ENCODE measurements at places on chromosomes 4 and X.
A peak's percentile ranks its signal among the peaks of the same experiment; 100 is the strongest.

DNA sequence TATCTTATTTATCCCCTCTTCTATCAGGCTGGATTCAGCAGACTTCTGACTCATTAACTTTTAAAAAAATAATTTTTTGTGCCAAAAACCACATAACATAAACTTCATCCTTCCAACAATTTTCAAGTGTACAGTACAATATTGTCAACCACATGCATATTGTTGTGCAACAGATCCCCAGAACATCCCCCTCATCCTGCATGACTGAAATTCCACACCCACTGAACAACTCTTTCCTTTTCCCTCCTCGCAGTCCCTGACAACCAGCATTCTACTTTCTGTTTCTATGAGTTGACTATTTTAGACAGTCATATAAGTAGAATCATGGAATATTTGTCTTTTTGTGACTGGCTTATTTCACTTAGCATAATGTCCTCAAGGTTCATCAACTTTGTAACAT is 2.2 kb upstream of the MID2 start:
- DNase-seq = peak; percentile 3

GRCh38 chr4:122584519-122584918 is 36.3 kb downstream of the IL21 start:
- DNase-seq = peak; percentile 25

- no peak for DNase-seq
These were observed 37.7 kb downstream of the NAA11 start for GRCh38 chr4:79288185-79288584.

GRCh38 chrX:50099331-50099730 is 101.5 kb downstream of the AKAP4 start:
- no peak for DNase-seq

- DNase-seq = no peak
These were observed 4.8 kb upstream of the TMPRSS11B start for GRCh38 chr4:68250151-68250930.

- DNase-seq = no peak
These were observed 43.7 kb upstream of the GBA3 start for GRCh38 chr4:22648996-22649395.

- DNase-seq = no peak
These were observed 288.4 kb downstream of the CRLF2 start for GRCh38 chrX:924017-924416.

DNA sequence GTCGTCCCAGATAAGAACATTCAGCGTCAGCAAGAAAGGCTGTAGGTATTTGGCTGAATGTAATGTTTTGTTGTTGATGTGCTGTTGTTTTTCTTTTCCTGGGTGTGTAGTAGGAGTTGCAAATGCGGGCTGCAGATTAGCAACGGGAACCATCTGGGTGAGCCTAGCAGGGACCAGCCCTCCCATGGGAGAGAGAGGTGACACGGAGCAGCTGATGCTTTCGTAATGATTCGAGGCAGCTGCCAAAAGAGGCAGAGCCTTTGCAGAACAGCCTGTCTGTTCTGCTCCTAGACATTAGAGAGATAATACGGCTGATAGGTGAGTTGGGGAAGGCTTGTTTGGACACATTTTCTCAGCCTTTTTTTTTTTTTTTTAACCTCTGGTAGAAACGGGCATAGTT is 25.3 kb downstream of the ARSF start:
- DNase-seq = no peak

GRCh38 chr4:100797791-100798190 is 280.0 kb upstream of the EMCN start:
- DNase-seq = no peak

- DNase-seq = no peak
These were observed 38.0 kb downstream of the PCGF3 start for GRCh38 chr4:743463-744211.

DNA sequence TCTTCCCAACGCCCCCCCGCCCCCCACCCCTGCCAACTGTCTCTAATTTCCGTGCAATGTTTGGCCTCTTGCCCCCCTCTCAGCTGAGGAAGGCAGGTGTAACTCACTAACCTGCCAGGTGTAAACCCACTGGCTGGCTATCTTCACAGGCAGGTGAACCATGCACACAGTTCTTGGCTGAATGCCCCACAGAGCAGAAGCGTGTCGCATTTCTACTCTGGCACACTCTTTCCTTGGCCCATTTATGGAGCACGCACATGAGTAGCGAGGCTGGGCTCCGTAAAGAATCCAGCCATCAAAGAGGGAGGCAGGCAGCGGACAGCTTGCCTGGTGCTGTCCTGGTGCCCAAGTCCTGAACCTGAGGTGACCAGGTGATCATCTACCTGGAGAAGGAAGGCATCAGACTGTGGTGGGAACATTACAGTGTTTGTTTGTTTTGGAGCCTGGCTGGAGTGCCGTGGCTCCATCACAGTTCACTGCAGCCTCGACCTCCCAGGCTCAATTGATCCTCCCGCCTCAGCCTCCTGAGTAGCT is 39.2 kb upstream of the CRMP1 start:
- DNase-seq = no peak

DNA sequence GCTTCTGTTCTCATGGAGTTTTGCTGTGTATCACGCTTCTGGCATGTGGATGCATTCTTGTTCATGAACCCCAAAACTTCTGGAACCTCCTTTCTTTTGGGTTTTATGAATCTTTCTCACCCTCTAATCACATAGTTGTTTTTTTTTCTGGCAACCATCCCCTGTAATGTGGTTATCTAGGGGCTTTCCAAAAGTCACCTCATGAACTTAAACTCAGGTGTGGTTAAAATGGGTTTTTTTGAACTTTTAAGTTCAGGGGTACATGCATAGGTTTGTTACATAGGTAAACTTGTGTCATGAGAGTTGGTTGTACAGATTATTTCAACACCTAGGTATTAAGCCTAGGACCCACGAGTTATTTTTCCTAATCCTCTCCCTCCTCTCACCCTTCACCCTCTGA is 1099.4 kb upstream of the SLIT2 start:
- DNase-seq = no peak

GRCh38 chr4:143232277-143232676 is 47.6 kb downstream of the USP38 start:
- no peak for DNase-seq

GRCh38 chr4:150784305-150784704 is 202.4 kb downstream of the MAB21L2 start:
- DNase-seq = no peak

- DNase-seq = no peak
These were observed 6.4 kb upstream of the MTNR1A start for GRCh38 chr4:186561748-186562147.

- DNase-seq = no peak
These were observed 189.5 kb downstream of the APBB2 start for GRCh38 chr4:41024556-41025491.

- no peak for DNase-seq
These were observed 79.5 kb upstream of the IRF2 start for GRCh38 chr4:184553891-184554290.

GRCh38 chrX:112457788-112458187 is 221.9 kb downstream of the LHFPL1 start:
- DNase-seq = no peak

DNA sequence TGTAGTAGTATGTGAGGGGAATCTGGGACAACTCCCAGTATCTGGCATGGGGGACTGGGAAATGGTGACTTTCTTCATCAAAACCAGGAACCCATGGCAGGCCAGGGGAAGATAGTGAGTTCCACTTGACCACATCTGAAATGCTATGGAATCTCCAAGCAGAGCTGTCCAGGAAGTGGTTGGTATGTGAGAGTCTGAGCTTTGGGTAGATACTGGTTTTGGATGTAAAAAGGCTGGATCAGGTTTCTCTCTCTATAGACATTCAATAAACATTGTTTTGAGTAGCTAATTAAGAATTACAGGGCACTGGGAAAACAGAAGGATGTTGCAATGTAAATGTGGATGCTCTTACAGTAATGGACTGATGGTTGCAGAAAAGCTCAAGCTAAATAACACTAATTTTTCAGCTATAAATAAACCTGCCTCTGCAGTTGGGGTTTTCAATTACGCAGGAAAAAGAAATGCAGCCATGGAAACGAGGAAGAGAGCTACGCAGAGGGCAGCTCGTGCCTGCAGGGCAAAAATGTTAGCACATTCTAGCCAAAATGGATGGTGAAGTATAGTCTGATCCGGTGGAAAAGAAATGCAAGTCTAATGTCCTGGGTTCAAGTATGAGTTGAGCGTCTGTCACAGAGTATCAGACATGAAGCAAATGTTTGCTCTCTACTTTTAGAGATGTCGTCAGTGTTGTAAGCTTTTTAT is 13.4 kb upstream of the CHRNA9 start:
- no peak for DNase-seq

GRCh38 chr4:169167957-169168858 is 102.5 kb downstream of the SH3RF1 start:
- no peak for DNase-seq

DNA sequence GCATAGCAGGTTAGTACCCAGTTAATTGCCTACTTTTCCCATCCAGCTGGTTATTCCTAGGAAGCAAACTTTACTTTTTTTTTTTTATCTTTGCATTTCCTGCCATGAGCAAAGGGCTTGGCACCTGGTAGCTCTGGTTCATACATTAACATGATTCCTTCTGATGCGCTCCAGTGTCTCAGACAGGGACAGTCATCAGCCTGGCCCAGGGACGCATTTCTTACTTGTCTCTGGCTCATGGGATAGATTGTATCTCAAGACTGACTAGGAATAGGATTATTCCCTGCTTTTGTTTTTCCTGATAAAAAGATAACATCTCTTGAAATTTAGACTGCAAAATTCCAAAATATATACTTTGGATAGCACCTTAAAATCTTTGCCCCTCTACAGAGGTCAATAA is 571.5 kb upstream of the TENM3 start:
- DNase-seq = no peak

DNA sequence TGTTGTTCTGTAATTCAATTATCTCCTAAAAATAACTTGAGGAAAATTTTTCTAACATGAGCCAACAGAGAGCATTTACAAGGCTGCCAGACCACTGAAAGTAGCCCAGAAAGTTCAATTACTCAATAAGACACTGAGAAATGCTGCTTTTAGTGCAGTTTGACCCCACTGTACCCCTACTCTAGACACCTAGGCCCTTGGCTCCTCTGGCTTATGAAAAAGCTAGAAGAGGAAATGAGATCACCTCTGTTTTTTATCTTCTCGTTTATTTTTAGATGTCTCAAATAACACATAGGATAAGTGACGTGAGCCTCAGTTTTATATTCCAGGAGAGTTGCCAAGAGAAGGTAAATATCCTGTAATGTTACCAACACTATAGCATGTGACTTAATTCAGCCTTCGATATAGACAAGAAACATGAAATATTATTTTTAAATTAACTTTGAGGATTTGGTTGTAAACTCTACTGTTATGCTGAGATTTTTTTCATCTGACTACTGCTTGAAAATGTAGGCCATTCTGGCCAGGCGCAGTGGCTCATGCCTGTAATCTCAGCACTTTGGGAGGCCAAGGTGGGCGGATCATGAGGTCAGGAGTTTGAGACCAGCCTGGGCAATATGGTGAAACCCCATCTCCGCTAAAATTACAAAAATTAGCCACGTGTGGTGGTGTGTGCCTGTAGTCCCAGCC is 24.4 kb downstream of the TNIP3 start:
- no peak for DNase-seq

DNA sequence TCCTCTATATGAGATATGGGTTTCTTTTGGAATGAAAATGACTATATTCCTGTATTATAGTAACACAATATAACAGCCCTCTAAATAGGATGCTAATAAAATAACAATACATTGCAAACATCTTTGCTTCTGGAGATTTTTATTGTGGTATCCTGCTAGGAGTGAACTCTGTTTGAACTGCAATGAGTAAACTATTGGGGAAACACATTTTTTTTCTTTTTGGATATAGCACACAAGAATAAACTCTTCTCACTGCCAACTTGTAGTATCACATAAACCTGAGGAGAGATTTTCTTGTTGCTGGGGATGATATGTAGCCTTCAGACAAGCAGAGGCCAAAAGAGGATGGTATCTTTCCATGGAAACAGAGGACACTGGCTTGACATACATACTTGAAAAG is 238.2 kb downstream of the C4orf33 start:
- DNase-seq = no peak

- no peak for DNase-seq
These were observed 374.3 kb downstream of the IQCM start for GRCh38 chr4:149441338-149441737.

GRCh38 chr4:140078366-140078765 is 75.6 kb downstream of the MAML3 start:
- DNase-seq = no peak

DNA sequence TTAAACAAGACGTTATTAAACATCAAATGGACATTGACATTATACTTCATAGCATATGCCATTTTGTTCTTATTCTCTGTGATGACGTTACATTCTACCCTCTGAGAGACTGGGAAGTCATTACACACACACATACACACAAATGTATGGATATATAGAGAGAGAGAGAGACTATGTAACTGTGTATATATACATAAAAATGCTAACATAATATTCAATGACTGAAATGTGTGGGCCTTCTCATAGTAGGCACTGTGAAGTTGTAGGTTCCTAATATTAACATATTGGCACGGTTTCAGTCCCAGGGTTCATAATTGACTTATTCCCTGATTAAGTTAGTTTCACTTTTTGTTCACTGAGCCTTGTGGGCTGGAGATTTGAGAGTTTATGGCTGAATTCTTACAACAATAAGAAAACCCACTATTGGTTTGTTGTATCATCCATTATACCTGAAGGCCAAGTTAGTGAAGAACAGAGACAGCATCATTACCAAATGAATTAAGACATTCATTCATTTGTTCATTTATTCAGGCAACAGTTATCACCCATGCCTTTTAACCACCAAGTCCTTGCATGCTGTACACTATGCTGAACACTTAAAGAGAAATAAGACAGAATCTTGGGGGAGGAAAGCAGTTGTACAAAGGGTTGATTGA is 68.5 kb downstream of the GAB1 start:
- DNase-seq = no peak

DNA sequence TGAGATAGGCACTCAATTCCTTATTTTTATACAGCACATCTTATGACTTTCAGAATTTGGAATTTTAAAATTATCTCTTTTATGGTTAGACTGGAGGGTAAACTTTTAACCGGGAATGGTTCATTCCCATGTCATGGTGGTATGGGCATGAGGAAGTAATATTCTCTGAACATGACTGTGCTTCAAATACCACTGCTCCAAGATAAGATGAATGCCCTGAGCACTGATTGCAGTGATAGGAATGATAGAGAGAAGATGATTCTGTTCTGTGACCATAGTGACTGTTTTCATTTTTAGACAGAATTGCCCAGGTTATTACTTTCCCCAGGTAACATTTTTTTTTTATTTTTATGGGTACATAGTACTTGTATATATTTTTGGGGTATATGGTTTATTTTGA is 187.4 kb downstream of the ATOH1 start:
- no peak for DNase-seq

GRCh38 chr4:107718351-107718965 is 1.6 kb downstream of the PAPSS1 start:
- no peak for DNase-seq

- no peak for DNase-seq
These were observed 135.6 kb upstream of the EPHA5 start for GRCh38 chr4:65805936-65806335.

- DNase-seq = no peak
These were observed 12.4 kb downstream of the ZDHHC9 start for GRCh38 chrX:129831091-129831885.

GRCh38 chr4:123278755-123279154 is 117.8 kb upstream of the SPRY1 start:
- no peak for DNase-seq
